ENCODE measurements at places on chromosomes 11 and 22. TPM values are rescaled to one million over a fixed set of nuclear protein-coding genes. Genes with fewer than 3 reads are reported as not detected.

Gene BATF2
- under 0.01 TPM for total RNA-seq

Gene PGM2L1
- total RNA-seq: 12.5 TPM

Gene SMC1B
- total RNA-seq: not detected

Gene MIAT
- 1.2 TPM for total RNA-seq

Gene LRRC4C
- not detected for total RNA-seq

Gene DKK3
- 328 TPM for total RNA-seq

Gene EIF3M
- total RNA-seq: 645 TPM

Gene EMID1
- not detected for total RNA-seq

Gene OR2AG1
- not detected for total RNA-seq

Gene PIWIL4
- total RNA-seq: 2.5 TPM

Gene TMEM45B
- total RNA-seq: not detected

Gene OR8D1
- total RNA-seq: not detected

Gene FOLH1
- total RNA-seq: not detected

Gene SNAP29
- total RNA-seq: 7.1 TPM

Gene SYCE3
- not detected for total RNA-seq

Gene CCDC73
- total RNA-seq: not detected

Gene USP2
- 0.88 TPM for total RNA-seq

Gene UCP3
- total RNA-seq: 0.30 TPM

Gene PICK1
- 9.8 TPM for total RNA-seq

Gene VPS37C
- total RNA-seq: 15.4 TPM

Gene POLA2
- total RNA-seq: 1.5 TPM

Gene CHRM4
- total RNA-seq: not detected

Gene BTG4
- not detected for total RNA-seq

Gene MPZL3
- 0.89 TPM for total RNA-seq

Gene KLHL22
- total RNA-seq: 30.5 TPM

Measured in smooth muscle cell of the umbilical artery (primary cell).